ENCODE measurements at places on chromosomes 13 and 19.
A peak's percentile ranks its signal among the peaks of the same experiment; 100 is the strongest.

DNA sequence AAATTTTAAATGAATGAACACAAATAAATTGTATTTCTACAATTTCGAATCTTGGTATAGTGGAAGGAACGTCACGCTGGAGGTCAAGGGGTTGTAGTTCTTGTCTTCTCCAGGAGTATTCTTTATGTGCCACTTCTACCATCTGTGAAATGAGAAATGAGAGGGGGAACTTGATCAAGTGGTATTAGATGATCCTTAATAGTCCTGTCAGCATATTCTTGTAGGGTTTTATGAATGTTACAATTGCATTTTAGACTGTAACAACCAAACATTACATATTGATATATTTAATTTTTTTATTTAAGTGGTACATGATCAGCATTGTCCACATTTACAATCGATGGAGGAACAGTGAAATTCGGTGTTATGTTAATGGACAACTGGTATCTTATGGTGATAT is 113.6 kb downstream of the NBEA start:
- DNase-seq = no peak

GRCh38 chr13:95793781-95794180 is 116.8 kb downstream of the DNAJC3 start:
- DNase-seq = no peak

DNA sequence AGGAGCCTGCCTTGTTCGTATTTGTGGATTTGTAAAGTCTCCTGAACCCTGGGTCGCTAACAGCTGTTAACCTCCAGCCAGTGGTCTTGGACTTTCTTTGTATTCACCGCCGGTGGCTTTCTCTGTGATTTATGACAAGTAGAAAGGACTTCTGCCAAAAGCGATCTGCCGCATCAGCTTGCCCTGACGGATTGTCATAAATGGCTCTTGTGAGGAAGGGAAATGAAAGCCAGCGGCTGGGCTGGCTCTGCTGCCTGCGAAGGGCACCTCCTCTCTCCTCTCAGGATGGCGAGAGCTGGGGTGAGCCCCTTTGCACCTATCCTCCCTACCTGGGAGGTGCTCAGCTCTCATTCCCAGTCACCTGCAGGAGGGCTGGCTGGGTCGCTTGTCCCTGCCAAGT is 25.6 kb downstream of the DHRS12 start:
- no peak for DNase-seq

DNA sequence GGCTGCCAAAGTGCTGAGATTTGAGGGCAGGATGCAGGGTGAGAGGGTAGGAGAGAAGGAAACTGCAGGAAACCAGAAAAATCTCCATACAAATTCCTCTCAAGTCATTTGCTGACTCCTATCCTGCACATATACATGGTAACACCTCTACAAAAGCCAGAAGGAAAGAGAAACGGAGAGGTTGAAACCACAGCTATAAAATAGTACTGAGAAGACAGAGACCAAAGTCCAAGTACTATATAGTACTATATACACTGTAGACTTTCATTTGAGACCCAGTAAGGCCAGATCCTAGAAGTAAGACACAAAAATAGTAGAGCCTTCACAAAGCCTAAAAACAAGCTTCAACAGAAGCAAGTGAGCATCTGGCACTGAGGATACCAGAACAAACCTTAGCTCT is 103.1 kb downstream of the UGGT2 start:
- no peak for DNase-seq

- no peak for DNase-seq
Observed at GRCh38 chr19:27794494-27795042, 1418.4 kb downstream of the UQCRFS1 start.

- no peak for DNase-seq
Observed at GRCh38 chr13:75495938-75496337, 14.0 kb upstream of the TBC1D4 start.

DNA sequence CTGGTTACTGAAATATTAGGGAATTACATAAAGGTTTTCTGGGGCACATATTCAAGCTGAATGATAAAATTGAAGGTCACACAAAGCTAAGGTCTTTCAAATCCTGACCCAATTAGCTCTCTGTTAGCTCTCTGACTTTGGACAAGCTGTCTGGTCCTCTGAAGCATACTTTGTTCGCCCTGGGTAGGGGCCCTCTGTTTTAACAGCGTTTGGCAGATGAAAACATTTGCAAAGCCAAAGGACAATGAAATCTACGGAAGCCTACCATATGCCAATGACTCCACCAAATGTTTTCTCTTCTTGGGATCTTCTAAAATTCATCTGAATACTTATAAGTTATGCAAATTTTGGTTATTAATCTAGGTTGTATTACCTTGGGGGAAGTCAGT is 14.5 kb upstream of the GJA3 start:
- DNase-seq = no peak

DNA sequence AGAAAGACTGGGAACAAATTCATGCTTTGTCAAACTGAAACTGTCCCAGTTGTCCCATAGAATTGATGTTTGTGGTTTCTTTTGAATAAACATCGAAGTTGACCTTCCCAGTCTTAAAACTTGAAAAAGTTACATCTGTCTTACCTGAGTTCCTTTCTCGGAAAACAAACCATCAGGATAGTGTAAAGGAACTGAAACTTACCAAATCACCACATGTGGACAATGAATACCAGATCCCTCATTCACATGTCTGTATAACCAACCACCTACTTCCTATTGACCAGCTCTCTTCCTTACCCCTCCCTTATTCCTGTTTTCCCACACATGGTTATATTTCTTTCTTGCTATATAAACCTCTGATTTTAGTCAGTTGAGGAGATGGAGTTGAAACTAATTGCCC is 791.7 kb upstream of the PCDH20 start:
- DNase-seq = no peak

GRCh38 chr13:40550130-40550529 is 116.3 kb downstream of the FOXO1 start:
- no peak for DNase-seq

DNA sequence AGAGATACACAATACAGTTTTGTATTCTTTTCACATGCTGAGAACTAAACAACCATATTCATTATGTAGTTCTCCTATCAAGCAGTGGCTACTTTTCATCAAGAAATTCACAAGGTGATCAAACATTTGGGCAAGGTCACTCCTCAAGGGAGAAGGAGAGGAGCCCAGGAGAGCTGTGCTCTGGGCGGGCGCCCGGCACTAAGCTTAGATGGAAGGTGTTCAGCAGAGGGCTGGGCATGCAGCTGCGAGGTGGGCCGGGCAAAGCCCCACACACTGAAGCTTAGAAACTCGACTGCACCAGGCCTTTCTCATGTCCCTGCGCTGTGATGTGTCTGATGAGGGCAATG is 30.4 kb upstream of the SPACA7 start:
- peak; percentile 15 for DNase-seq

All from right kidney (tissue), 9 donors.